ENCODE measurements at places on chromosomes 5 and 9.

DNA sequence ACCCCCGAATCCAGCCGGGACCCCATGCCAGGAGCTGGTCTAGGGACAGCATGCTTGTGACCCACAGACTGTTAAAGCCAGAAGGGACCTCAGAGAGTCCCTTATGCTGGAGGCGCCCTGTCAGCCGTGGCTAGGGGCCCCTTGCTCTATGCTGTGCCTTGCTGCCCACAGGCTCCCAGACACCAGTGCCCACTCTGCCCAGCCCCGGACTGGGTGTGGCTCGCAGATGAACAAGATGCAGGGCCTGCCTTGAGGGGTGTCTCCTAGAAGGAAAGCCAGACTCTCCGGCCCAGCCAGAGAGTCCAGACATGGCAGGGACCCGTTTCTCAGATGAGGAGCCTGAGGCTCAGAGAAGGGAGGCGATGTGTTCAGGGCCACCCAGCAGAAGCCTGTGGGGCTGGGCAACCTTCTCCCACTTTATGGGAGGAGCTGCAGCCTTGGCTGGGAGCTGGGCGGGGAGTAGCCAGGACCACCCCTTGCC lies 85.7 kb downstream of the LMX1B start:
- DNase-seq: peak; percentile 51

GRCh38 chr5:118580949-118581348 lies 407.4 kb downstream of the DTWD2 start:
- no peak for DNase-seq

DNA sequence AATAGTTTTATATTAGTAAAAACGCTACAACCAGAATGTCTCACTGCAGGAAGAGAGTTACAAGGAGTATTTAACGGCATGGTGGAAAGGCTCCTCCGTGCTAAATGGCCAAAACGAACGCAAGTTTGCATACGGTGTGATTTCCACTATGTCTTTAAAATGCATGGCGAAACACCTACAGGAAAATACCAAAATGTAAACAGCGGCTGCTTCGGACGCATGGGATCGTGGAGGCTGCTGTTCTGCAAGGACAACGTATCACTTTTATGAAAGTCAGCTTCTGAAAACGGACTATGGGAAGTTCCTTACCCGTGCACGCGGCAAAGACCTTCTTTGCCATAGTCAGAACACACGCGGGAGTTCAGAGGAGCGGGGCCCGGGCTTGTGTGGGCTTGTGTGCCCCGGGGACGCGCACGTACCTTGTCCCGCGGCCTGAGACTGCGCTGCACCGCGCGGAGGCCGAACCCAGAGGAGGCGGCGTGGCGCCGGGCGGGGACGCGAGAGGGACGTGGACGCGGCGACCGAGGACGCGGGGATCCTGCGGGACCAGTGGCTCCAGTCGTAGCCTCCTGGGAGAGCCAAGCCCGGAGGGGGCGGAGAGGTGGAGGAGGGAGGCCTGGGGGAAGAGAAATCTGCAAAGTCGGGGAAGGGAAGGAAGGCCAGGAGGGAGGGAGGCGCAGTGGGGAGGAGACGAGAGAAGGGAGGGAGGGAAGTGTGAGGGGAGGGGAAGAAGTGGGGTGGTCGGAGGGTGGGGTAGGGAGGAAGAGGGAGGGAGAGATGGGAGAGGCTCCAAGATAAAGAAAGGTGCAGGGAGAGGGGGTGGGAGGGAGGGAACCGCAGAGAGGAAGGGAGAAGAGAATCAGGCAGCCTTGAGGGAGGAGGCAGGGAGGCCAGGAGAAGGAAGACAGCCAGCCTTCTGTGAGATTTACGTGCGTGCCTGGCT lies at the start of gene CMBL:
Gene CMBL, minus strand, starts transcription at position 697 of the 943 bp plus-strand sequence. CDS start 17,140 bp downstream, outside the sequence.
- DNase-seq: peak; percentile 77

DNA sequence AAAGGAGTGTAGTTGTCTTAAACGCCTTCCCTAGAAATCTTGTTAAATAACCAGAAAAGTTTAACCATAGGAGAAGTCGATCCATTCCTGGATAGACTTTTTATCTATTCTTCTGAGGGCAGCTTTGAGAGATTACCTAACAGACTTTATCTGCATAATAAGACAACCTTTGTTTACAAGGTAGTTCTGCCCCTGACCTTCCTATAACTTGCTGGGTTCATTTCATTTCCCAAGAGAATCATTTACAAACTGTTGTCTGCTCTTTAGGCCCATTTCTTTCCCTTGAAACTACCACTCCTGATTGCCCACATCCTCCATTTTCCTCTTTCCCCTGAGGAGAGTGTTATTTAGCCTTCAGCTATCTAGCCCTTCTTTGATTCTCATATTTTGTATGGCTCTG lies 65.9 kb upstream of the VPS13A start:
- no peak for DNase-seq

- DNase-seq: no peak
Observed at GRCh38 chr5:86971034-86971571, 296.6 kb upstream of the RASA1 start.

DNA sequence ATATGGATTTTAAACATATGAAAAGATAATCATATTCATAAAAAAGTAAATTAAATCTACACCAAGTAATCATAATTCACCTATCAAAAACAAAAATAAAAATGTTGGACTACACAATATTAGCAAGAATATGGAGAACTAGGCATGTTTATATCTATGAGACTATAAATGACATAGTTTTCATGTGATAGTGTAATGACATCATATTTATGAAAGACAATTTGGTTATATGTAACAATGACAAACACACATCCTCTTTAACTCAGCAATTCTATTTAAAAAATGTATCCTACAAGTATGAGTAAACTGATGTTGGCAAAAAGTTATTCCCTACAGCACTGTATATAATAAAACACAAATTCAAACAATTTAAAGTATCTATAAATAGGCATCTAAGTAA lies 312.3 kb downstream of the EDIL3 start:
- DNase-seq: no peak

GRCh38 chr9:124395826-124396225 lies 19.4 kb downstream of the PSMB7 start:
- DNase-seq: no peak

- DNase-seq: no peak
Observed at GRCh38 chr5:146395193-146395592, 51.9 kb upstream of the TCERG1 start.

- DNase-seq: peak; percentile 59
Observed at GRCh38 chr9:95874989-95875304, 544 bp upstream of the ERCC6L2 start.

DNA sequence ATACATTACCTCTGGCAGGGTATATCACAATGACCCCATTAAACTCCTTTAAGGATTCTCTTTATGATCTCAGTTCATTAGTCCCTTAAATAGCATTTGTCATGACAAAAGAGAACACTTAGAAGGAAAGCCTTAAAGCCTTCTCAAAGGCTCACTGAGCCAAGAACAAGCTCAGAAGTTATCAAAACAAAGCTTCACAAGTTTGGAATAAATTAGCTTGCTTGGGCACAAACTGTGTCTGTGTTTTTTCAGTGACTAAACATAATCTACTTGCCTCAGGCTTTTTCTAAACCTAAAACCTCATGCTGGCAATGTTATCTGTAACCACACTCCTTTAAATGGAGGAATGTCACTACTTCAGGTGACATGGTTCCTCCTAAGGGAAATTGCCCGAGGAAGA lies 1114.9 kb upstream of the C9orf72 start:
- peak; percentile 58 for DNase-seq

GRCh38 chr9:117733465-117733864 lies 29.3 kb downstream of the TLR4 start:
- no peak for DNase-seq

DNA sequence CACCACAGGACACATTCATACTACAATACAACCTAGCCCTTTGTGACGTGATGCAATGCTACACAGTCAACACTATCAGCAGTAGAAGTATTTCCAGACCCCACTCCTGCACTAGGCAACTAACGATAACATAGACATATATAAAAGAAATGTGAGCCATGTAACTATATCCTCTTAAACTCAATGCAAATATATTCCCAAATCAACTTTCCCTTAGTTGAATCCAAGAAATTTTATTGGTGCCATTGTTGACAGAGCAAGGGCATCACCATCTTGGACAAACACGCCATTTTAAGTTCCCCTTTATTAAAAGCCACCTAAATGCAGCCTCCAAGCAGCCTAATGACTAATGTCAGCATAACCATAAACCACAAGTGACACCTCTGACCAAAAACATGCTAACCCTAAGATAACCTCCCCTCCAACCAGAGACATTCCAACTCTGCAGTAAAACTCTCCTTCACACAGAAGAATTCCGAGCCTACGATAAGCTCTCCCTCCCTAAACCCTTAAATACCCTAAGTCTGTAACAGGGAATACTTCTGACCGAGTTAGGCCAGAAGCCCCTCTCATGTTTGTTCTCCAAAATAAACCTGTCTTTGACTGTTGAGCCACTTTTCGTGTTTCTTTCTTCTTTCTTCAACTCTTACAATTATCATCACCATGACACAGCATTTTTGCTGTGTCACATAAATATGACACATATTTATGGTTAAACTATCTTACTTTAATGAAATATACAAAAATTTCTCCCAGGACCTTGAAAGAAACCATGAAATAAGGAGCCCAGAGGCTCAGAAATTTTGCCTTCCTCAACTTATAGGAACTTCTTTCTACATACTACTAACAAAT lies 1497.8 kb downstream of the EFNA5 start:
- DNase-seq: no peak

GRCh38 chr5:143501310-143502044 lies 98.0 kb upstream of the NR3C1 start:
- DNase-seq: no peak

- no peak for DNase-seq
Observed at GRCh38 chr5:126847826-126848251, 70.9 kb downstream of the LMNB1 start.

- no peak for DNase-seq
Observed at GRCh38 chr5:88845081-88845697, 37.8 kb downstream of the MEF2C start.

GRCh38 chr5:9712911-9713310 lies 82.8 kb upstream of the TAS2R1 start:
- DNase-seq: no peak

- no peak for DNase-seq
Observed at GRCh38 chr9:125650271-125650737, 56.7 kb downstream of the MAPKAP1 start.

DNA sequence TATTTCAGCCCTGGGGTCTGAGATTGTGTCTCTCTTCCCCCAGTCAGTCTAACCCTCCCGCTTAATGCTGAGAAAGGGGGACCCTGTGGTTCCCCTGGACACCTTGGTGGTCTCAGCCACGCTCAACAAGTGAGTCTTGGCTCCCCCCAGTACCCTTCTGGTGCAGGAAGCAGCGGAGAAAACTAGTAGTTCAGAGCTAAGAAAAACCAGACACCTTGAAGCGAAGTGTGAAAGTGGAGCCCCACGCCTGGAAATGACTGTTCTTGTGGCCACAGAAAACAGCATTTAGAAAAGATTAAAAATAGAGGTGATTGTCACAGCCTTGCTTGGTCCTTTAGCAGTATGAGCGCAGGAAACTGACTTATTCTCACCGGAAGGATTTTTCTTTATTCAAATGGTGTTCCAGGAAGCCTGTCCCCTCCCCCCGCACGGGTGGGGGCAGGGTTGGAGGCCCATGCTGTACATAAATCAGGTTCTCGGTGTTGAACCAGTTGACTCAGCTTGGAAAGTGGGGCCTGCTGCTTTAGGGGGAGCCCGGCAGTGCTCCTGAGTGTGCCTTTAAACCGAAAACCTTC lies 8.1 kb downstream of the ARPC5L start:
- DNase-seq: peak; percentile 51

- DNase-seq: peak; percentile 56
Observed at GRCh38 chr5:100827481-100827889, 75.6 kb downstream of the ST8SIA4 start.

DNA sequence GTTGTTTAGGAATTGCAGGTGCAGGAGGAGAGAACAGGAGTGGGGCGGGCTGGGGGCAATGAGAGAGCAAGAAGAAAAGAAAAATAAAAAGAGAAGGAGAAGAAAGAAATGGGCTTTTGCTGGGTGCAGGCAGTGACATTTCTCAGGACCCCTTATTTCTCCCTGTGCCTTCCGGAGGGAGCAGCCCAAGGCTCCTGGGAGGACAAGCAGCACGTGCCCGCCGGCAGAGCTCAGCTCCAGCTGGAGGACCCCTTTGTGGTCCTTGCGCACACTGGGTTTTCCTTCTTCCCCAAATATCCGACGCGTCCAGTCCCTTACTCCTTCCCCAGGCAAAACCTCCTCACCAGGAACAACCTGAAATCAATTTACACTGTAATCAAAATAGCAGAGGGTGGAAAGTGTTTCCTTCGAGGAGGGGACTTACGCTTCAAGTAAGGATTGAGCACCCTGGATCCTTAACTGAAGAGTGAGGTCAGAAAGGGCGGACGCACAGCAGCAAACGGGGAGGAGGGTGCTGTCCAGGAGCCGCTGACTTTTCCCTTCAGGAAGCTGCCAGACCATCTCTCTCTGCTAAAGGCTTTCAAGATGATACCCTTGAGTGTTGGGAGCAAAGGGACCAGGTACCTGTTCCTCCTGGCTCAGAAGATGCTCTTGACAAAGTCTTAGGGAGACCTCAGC lies 2.1 kb downstream of the BTNL9 start:
- DNase-seq: peak; percentile 40

DNA sequence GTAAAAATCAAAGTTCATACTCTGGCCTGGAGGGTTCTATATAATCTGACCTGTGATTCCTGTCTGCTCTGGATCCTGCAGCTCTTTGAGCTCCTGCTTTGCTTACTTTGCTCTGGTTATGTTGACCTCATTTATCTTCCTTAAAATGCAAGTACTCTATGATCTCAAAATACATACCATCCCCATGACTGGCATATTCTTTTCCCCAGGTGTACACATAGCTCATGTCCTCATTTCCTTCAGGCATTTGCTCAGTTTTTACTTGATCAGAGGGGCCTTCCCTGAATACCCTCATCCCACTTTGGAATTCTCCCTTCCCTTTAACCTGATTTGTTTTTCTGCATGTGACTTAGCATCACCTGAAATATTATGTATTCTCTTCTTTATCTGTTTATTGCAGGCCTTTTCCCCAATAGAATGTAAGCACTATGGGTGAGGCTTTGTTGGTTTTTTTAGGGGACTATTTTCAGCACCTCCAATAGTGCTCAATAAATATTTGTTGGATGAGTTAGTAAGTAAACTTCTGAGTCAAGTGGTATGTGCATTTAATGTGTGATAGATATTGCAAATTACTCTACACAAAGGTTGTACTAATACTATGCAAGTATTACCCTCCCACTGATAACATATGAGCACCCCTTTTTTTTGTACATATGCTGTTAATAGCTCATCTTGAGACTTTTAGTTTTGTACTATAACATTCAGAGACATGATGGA lies 211.5 kb downstream of the NMUR2 start:
- DNase-seq: no peak

DNA sequence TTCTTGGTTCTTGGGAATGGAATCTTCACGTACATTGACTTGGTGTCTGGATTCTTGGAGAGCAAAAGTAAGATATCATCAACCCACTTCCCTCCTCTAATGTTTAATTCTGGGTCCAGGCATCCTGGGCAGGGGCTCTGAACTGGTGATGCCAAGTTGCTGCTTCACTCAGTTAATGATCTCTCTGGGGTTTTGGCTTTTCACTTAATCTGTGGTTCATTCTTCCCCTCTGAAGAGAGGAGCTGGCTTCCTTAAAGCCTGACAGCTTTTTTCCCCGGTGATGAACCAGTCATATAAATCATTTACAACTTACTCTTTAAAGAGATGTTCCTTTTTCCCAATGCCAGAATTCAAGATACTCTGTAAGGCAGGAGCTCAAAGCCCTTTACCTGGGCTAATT lies 65.9 kb downstream of the ARHGAP26 start:
- DNase-seq: no peak

Measured in islet precursor cell (in vitro differentiated cells).